ENCODE measurements at places on chromosomes 3 and 15.
A peak's percentile ranks its signal among the peaks of the same experiment; 100 is the strongest.

DNA sequence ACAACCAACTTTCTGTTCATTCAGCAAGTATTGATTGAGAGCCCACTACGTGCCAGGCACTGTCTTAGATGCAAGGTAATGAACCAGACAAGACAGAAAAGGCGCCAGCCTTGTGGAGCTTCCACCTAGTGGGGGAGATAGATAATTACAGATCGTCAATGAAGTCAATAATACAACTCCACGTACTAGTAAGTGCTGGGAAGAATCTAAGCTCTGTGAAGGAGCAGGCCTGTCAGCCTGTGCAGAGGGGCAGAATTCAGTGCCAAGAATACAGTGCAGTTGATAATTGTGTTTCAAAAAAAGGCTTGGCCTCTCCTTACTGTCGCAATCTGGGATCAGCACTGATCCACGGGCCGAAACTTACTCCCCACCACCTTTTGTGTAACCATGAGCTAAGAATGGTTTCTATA is 186.3 kb downstream of the FEZF2 start:
- no peak for DNase-seq

- DNase-seq = no peak
Measured at GRCh38 chr15:51931638-51932037, 39.9 kb downstream of the LEO1 start.

- no peak for DNase-seq
Measured at GRCh38 chr3:172311217-172311616, 137.0 kb downstream of the GHSR start.

GRCh38 chr15:74441248-74441941 is 7.6 kb upstream of the SEMA7A start:
- DNase-seq = no peak

DNA sequence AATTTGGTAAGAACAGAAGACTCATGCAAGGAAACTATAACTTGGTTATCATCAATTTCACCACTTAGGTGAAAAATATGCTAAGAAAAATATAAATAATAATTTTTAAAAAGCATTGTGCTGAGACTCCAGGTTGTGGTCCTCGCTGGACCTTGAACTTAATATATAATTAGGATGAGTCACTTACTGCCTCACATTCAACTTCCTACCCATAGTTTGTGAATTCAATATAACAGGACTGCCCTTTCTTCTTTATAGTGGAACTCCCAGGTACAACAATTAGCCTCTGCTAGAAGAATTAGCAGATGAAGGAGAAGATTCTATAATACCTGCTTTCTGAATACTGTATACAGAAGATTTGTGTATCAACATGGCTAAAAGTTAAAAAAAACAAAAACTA is 149.1 kb upstream of the SPRED1 start:
- DNase-seq = no peak

GRCh38 chr3:120094776-120095225 is 554 bp upstream of the GSK3B start:
- DNase-seq = peak; percentile 99
